ENCODE measurements at places on chromosomes 2 and 18. TPM values are rescaled to one million over a fixed set of nuclear protein-coding genes. Genes with fewer than 3 reads are reported as not detected.

RGPD3 gene
- 0.84 TPM for total RNA-seq

GRCh38 chr2:127770973-127771735 is 39.8 kb downstream of the WDR33 start:
- DNase-seq = no peak

FZD7 gene
- 3.8 TPM for total RNA-seq

GRCh38 chr18:8117006-8117371 is 492.2 kb upstream of the RAB12 start:
- no peak for DNase-seq

- DNase-seq = no peak
Measured at GRCh38 chr2:42568401-42569115, at the start of gene MTA3. MTA3 (plus strand) TSS chr2:42568632; CDS start chr2:42568746, 114 bp downstream.

- no peak for DNase-seq
Measured at GRCh38 chr2:11781602-11782001, 35.2 kb downstream of the LPIN1 start.

UGT1A4 gene
- not detected for total RNA-seq

DNA sequence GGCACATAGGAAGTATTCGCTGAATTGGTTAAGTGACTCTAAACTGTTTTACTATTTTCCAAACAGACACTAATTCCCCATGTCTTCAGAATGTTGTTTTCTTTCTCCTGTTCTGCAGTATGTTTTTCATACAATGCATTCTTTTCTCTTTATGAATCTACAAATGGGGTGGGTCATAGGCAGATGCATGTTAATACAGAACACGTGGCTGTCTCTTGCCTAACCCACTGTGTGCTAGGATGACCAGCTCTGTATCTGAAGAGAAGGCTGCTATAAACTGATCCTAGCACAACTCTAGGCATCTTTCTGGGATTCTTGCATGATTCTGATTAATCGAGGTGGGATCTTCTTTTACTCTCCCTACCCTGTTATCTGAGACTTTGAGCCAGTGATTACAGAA is 826.0 kb downstream of the PLCL1 start:
- DNase-seq = no peak

DNA sequence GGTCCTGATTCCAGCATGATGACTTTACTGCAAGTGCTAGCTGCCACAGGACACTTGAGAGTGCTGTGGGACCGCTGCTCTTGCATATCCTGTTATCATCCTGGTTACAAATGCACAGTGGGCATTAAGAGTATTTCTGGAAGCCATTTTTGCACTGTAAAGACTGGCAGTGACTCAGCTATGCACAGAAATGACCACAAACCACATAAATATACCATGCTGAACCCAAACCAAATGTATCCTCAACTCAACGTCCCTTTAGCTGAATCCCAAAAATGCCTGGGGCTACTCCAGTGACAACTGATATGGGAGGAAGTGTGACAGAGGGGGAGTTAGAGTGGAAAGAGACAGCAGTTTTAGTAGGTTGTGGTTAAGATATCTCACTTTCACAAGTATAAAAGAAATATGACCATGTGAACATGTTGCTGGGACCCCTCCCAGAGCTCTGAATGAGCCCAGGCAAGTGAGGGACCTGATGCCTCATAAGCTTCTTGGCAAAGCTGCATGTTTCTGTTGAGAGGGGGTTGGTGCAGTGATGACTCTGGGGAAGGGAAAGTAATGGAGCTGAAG is 37.3 kb downstream of the RHBDD1 start:
- DNase-seq = no peak

HOXD13 gene
- not detected for total RNA-seq

FBXO41 gene
- 1.8 TPM for total RNA-seq

ALPG gene
- not detected for total RNA-seq

ARHGEF4 gene
- total RNA-seq = 2.0 TPM

TXNDC2 gene
- 0.44 TPM for total RNA-seq

EGR4 gene
- not detected for total RNA-seq

DNA sequence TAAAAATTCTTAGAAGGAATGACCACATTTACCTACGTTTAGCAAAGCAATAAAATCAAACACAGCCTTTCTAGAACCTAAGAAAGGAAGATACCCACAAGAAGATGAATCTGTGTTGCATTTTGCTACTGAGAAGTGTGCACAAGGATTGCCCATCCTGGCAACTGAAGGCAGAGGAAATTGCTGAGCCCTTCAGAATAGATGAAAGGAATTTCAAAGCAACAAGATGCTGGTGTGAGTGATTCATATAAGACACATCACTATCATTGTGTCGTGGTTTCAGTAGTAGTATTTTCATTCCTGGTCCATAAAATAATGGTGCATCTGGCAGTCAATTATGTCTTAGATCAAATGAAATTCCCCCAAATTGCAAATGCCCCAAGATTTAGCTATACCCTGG is 48.4 kb upstream of the ANKRD44 start:
- no peak for DNase-seq

- DNase-seq = no peak
Measured at GRCh38 chr2:217398860-217399259, 539.0 kb upstream of the TNP1 start.

- no peak for DNase-seq
Measured at GRCh38 chr2:120804459-120804858, 68.8 kb downstream of the GLI2 start.

GRCh38 chr2:54948120-54948519 is 102.1 kb downstream of the RTN4 start:
- DNase-seq = no peak

GRCh38 chr2:128252501-128252900 is 66.2 kb downstream of the HS6ST1 start:
- no peak for DNase-seq

GRCh38 chr2:109222825-109223471 is 93.9 kb downstream of the SH3RF3 start:
- DNase-seq = no peak

DNA sequence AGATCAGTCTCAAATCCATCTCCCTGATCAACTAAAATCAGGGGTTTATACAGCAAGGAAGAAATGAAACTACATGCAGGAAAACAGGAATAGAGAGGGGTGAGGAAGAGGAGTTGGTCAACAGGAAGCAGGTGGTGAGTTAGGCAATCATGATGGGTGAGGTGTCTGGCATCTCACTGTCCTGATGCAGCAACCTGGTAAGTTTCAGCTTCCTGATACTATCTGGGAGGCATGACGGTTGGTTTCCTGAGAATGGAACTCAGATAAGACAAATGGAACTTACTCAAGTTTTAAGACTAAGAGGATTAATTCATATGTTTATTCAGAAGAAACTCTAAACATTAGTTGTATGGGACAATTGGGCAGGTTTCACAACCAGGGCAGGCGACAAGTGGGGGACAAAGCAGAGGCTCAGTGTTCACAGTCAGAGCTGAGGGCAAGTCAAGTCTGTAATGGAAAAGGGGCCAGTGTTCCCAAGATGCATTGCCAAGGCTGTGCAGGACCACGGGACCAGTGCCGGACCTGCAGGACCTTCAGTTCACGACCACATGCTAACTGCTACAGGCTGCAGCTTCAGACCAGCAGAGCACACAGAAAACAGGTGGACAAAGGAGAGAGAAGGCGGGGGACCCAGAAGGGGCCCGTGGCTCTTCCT is 17.7 kb upstream of the GALM start:
- DNase-seq = no peak

FAM110C gene
- 78.6 TPM for total RNA-seq

- DNase-seq = no peak
Measured at GRCh38 chr18:51417643-51418483, 220.4 kb upstream of the MEX3C start.

DNA sequence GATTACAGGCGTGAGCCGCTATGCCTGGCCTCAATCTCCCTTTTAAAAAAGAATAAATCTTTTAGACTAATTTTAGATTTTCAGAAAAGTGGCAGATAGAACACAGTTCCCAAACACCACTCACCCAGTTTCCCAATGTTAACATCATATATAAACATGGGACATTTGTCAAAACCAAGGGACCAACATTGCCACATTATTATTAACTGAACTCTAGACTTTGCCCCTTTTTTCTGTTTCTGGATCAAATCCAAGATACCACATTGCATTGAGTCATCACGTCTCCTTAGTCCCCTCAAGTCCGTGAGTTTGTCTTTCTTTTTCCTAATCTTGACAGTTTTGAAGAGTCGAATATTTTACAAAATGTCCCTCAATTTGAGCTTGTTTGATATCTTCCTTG is 2.4 kb downstream of the C2orf42 start:
- no peak for DNase-seq

GRCh38 chr2:106831241-106831640 is 54.7 kb downstream of the ST6GAL2 start:
- no peak for DNase-seq

DNA sequence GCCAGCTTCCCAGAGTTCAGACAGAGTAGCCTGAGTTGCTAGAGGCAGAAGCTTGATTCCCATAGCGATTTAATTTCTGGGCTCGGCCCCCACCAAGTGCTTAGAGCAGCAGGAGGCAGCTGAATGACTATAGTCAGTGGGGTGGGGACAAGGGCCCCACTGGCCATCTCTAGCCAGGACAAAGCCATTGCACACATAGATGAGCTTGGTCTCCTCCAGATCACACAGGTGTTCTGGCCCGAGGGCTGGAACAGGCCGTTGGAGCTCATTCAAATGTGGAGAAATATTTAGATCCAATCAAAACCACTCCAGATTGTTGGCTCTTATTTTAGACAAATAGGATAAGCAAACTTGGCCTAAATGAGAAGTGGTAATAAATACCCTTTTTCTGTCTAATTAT is 287.3 kb upstream of the NCKAP5 start:
- no peak for DNase-seq

- DNase-seq = no peak
Measured at GRCh38 chr2:11865378-11865777, 118.9 kb downstream of the LPIN1 start.

INPP1 gene
- total RNA-seq = 22.5 TPM

DNA sequence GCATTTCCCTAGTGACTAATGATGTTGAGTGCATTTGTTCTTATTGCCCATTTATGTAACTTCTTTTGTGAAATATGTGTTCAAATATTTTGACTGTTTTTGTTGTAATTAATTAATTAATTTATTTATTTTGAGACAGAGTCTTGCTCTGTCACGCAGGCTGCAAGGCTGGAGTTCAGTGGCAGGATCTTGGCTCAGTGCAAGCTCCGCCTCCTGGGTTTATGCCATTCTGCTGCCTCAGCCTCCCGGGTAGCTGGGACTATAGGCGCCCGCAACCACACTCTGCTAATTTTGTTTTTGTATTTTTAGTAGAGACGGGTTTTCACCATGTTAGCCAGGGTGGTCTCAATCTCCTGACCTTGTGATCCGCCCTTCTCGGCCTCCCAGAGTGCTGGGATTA is 71.9 kb downstream of the TAF4B start:
- no peak for DNase-seq

- no peak for DNase-seq
Measured at GRCh38 chr2:239819974-239820555, 205.1 kb downstream of the NDUFA10 start.

- no peak for DNase-seq
Measured at GRCh38 chr2:159118859-159119500, 150.5 kb downstream of the TANC1 start.

GRCh38 chr2:209619782-209620181 is 151.8 kb upstream of the UNC80 start:
- no peak for DNase-seq

- DNase-seq = no peak
Measured at GRCh38 chr2:207695293-207695692, 16.1 kb upstream of the CCNYL1 start.

GRCh38 chr2:227115761-227116160 is 48.2 kb downstream of the COL4A4 start:
- DNase-seq = no peak

DNA sequence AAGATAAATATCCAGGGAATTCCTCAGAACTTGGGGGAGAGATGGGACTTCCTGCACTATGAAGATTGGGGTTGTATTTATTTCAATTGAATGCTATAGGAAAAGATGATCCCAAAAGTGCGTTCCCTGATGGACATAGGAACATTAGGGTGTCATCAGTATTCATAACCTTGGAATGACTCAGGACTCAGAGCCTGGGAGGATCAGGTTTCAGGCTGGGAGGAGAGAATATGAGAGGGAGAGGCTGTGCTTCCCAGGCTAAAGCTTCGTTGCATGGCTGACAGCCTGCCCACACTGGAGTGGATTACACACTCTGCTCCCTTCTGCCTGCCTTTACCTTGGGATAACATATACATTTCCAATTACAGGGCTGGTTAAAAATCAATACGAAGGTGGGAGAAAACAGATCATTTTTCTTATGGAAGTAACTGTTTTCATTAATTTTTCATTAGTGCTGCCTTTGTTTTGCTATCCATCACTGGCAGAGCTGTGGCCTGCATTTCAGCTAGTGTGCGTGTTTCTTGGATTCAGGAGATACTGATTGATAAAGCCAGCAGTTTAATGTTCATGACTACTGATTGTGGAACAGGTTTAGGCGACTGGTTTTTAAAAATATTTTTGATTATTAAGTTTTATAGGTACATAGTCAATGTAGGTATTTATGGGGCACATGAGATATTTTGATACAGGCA is 118.7 kb downstream of the KCTD1 start:
- no peak for DNase-seq

DNA sequence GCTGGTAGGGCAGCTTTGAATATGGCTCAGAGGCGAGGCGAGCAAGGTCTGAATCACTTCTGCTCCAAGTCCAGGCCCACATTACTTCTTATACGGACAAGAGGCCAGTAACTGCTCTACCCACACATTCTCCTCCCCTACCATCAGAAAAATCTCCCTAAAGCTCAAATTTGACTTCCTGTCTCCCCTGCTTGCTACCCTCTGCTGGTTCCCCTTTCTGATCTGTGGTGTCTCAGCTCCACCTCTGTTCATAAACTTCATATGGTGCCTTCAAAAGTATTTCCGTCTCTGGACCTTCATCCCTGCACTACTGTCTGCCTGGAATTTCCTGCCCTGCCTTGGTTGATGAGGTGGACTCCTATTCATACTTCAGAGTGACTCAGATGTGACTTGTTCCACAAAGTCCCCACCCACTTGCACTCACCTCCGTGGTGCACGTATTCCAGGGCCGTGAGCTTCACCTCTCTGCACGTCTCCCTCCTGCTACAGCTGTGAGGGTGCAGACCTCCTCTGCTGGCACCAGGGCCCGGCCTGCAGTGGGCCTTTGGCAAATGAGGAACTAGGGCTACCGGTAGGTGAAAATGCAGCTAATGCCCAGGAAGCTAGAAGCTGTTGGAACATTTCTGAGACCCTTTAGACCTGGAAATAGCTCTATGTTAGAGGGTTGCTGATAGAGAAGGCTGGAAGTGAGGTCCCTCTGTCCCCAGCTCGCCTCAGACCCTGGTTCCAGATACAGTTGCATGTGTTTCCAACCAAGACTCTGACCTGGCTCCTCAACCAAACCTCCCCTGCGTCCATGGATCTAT is 24.6 kb upstream of the KCMF1 start:
- DNase-seq = no peak

All from omental fat pad (tissue), 4 donors.